Motor neuron (in vitro differentiated cells): ENCODE measurements at places on chromosomes 7 and 10. TPM values are rescaled to one million over a fixed set of nuclear protein-coding genes. Genes with fewer than 3 reads are reported as not detected.
A peak's percentile ranks its signal among the peaks of the same experiment; 100 is the strongest.

The ZCWPW1 gene
- 3.9 and 4.4 TPM in 2 replicates for total RNA-seq

The POLR2J2 gene
- total RNA-seq = 6.9 and 8.9 TPM in 2 replicates

The DNAJC12 gene
- 56.7 and 57.0 TPM in 2 replicates for total RNA-seq

The ENTPD1 gene
- total RNA-seq = 3.8 and 4.6 TPM in 2 replicates

The OGA gene
- 189 and 198 TPM in 2 replicates for total RNA-seq

The RBM20 gene
- total RNA-seq = 10.6 and 11.3 TPM in 2 replicates

The CYP3A7 gene
- total RNA-seq = 0.36 and 1.3 TPM in 2 replicates

The EPHB6 gene
- total RNA-seq = 3.3 and 3.8 TPM in 2 replicates

The NODAL gene
- total RNA-seq = 0.76 and 1.3 TPM in 2 replicates

The CARD11 gene
- total RNA-seq = 0.31 TPM in 1 of 2 replicates, not detected in the other

The ADAM22 gene
- total RNA-seq = 9.8 and 14.0 TPM in 2 replicates

DNA sequence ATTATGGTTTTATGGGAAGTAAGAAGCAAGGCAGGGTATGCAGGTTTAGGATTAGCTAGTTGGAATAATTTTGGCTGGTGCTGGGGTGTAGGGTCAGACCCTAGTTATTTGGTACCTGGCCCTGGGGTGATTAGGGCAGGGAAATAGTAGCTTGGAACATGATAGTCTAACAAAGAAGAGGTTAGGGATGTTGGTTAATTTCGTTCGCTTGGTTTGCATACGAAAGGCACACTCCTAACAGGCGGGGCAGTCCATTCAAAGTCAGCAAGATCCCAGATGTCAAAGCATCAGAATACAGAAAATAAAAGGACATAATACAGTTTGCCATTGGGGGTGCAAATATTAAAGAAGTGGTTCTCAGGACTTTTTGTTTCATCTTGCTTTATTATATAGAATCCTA lies 55.7 kb upstream of the ITPRID1 start:
- ATAC-seq = no peak

- no peak for ATAC-seq
Measured at GRCh38 chr7:38756521-38756920, 125.3 kb upstream of the AMPH start.

DNA sequence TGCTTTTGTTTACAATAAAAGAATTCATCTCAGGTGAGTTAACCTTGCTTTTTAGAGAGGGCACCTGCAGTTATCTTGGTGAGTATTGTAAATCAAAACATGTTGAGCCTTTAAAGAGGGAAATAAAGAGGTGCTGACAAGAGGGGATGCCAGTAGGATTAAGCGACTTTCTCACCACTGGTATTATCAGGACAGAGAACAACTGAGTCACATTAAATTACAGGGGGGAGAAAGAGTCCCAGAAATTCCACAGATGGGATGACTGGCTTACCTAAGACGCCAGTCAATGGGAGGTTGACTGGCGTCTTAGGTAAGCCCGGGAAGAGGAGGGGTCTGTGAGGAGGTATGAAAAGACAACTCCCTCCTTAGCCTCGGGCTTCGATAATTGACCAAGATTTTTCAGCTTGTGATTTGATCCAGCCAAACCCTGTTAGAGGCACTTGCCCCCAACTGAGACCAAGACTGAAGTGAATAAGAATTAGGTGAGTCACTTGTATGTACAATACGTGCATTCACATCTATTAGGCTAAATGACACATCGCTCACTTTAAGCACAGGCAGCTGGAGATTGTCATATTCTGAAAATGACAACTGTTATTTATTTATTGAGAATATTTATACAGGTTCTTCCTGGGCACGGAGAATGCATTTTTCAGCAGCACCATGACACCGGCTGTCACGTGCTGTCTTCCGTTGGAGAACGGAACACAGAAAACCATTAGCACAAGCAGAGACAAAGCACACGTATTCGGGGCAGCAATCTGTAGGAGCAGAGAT lies 117.6 kb downstream of the SEM1 start:
- peak; percentile 38 for ATAC-seq

GRCh38 chr7:84876061-84876821 lies 310.6 kb downstream of the SEMA3D start:
- ATAC-seq = no peak

GRCh38 chr10:22334414-22335172 lies 10.7 kb upstream of the SPAG6 start:
- ATAC-seq = peak; percentile 19

DNA sequence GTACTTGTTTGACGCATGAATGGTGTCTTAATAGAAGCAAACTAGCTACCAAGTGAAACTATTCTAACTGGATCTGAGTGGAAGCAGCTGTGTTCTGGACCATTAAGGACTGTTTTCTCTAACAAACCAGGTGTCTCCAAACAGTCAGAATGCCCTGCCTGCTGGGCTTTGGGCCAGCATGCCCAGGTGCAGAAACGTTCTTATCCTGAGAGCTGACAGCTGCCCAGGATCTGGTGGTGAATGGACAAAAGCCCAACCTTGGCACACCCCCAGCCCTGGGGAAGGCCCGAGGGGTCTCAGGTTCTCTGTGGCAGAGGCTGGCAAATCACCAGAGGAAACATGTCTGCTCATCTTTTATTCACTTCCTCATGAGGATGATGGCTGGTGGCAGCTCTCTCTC lies 48.2 kb upstream of the LAMB4 start:
- no peak for ATAC-seq

GRCh38 chr7:55127622-55128081 lies 108.8 kb downstream of the EGFR start:
- ATAC-seq = no peak

GRCh38 chr7:20030417-20030816 lies 186.8 kb downstream of the MACC1 start:
- ATAC-seq = no peak

- ATAC-seq = no peak
Measured at GRCh38 chr7:5116359-5116758, 70.7 kb downstream of the RBAK start.

DNA sequence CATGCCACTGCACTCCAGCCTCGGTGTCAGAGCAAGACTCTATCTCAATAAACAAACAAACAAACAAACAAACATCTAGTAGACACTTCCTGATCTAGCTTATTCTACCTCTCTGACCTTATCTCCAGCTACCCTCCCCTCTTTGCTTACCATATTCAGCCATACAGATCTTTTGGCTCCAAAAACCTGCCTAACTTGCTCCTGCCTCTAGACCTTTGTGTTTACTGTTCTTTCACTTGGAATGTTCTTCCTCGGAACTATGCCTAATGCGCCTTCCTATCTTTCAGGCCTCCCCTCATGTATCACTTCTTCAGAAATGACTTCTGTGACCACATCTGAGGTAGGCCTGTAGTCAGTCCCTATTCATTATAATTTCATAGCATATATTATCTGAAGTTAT lies 20.3 kb upstream of the WNT8B start:
- no peak for ATAC-seq

DNA sequence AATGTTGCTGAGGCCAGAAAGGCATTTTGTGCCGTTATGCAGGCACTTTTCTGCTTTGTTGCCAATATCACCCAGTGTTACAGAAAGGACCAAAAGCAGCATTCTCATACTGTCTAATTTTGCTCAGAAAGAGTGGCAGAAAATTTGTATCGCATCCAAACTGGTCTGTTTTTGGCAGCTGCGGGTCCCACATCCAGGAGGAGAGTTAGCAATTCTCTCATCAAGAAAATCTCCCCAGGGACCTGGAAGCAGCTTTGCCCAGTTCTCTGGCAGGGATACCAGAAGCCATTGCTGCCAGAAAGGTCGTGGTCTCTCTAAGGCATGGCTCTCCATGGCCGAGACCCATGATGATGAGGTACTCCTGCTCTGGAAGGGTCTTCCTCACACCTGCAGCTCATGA lies 489.2 kb upstream of the ZMIZ1 start:
- ATAC-seq = no peak

DNA sequence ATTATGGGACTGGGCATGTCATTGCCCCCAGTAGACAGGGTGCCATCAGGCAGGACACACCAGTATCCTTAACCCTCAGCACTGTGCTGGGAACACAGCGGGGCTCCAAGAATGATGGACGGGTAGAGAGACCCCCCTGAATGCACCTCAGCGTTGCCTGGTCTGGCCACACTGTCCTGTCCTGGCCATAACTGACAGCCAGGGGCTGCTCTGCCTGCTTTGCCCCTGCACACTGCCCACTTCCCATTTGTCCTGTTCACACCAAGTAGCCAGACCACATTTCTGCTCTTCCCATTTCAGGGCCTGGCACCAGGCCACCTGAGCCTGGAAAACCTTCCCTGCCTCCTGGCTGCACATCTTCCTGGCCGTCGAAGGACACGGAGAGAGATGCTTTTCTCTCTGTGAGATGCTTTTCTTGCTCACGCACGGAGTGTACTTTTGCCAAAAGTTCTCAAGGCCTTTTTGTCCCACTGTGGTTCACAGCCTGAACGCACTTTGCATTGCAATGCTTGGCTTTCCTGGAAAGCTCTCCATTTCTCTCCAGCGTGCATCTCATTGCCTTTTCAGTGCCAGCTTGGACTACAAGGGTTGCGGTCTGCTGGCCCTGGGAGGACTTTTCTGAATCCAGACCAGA lies 131.0 kb upstream of the EEPD1 start:
- ATAC-seq = no peak

GRCh38 chr7:155017834-155018233 lies 14.9 kb upstream of the PAXIP1 start:
- no peak for ATAC-seq

GRCh38 chr10:97069576-97070362 lies 116.0 kb downstream of the SLIT1 start:
- no peak for ATAC-seq

GRCh38 chr10:103204353-103205255 lies 11.5 kb upstream of the NT5C2 start:
- peak; percentile 98 for ATAC-seq

DNA sequence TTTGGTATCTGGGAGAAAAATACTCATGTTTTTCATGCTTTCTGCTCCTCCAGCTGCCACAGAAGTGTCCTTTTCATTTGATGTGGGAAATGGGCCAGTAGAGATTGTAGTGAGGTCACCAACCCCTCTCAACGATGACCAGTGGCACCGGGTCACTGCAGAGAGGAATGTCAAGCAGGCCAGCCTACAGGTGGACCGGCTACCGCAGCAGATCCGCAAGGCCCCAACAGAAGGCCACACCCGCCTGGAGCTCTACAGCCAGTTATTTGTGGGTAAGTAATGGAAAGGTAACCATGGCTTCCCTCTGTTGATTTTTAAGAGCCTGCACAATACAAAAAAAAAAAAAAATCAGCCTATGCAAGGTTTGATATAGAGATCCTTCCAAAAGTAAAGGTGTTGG lies 443.1 kb upstream of the C7orf33 start:
- no peak for ATAC-seq

DNA sequence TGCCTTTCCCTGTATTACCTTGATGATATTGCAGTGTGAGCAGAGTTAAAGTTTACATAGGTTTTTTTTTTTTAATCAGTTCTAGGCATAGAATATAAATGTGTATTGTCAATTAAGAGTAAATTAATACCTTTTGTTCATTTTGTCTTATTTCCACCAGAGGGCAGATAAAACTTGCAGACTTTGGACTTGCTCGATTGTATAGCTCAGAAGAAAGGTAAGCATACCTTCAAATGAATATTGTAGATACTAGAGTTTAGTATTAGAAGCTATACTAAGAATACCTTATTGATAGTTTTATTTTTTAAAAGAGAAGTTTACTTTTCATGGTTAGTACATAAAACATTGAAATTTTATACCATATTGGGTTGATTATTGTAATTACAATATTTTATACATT lies 86.8 kb downstream of the MPLKIP start:
- ATAC-seq = no peak

DNA sequence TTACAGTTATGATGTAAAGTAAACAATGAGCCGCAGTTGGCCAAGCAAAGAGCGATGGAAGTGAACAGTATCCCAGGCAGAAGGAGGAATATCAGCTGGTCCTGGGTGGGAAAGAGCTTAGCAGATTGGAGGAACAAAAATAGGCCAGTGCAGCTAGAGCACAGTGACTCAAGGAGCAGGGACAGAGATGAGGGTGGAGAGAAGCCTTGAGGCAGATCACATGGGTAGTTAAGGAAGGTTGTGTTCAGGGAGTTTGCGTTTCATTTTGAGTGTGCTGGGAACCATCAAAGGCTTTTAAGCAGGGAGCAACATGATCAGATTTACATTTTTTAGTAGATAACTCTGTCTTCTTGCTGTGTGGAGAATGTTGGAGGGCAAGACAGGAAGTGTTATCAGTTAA lies 113.6 kb downstream of the OAT start:
- no peak for ATAC-seq

DNA sequence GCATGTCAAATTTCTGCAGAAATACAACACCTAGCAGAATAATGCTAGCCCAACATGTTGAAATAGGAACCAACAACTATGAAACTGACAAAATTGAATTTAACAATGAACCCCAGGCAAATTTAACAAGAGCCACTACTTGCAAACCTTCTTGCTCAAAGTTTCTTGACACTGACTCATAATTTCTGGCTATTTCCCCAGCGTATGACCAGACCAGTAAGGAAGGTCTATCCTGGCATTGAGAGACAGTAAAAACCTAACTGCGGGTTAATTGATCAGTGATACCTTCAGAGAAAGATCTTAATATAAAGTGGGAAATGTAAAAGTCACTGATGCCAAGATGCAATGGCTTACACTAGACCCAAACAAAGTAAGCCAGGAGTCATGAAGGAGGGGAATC lies 510.1 kb downstream of the ARL4A start:
- no peak for ATAC-seq

GRCh38 chr10:119166118-119166500 lies 595 bp upstream of the SFXN4 start:
- no peak for ATAC-seq

- ATAC-seq = no peak
Measured at GRCh38 chr7:90552521-90552920, 43.6 kb upstream of the CDK14 start.

DNA sequence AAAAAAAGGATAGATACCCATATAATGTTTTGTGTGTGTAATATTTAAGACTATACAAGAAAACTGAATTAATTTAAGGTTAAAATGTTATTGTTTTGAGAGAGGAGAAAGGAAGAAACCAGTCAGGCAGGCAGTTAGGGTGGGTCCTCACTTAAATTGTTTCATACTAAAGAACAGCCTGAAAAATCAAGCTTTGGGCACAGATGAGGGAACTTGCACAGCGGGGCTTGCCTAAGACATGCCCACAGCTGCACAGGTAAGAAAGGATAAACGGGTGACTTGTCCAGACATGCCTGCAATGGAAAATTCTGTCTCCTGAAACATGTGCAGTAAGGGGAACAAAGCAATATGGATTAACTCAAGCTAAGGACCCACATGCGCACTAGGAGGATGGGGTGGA lies 158.4 kb downstream of the BBS9 start:
- ATAC-seq = no peak

DNA sequence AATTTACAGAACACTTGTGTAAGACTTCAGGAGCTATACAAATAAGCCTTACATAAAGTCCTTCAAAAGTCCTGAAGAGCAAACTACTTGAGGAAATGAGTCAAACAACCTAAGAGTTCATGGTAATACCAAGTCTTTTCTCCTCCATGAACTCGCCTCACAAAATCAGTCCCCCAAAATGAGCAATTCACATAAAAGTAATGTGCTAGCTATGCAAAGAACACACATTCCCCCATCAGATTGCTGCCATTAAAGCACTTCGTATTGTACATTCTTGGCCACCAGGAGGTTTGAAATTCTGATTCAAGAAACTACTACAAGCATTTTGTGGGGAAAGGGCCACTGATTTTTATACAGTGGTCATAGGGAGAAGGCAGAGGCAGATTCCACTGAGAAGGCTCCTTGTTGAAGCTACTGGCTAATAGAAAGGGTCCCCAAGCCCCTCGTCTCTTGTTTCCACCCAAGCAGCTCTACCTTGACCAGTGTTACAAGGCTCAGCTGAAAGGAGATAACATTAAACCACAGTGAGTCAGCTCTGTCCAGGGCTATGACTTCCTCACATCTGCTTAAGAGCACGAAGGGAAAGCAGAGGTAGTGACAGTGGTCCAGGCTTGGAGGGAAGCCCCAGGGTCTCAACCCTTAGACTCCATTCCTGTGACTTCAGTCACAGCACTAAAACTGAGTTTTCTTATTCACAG lies 115.2 kb upstream of the CDK1 start:
- no peak for ATAC-seq
